Ovary (tissue), 10 donors: ENCODE measurements at places on chromosomes 6 and 20.

GRCh38 chr6:91299544-91300491 lies 712.9 kb upstream of the MAP3K7 start:
- peak; percentile 40 for DNase-seq

DNA sequence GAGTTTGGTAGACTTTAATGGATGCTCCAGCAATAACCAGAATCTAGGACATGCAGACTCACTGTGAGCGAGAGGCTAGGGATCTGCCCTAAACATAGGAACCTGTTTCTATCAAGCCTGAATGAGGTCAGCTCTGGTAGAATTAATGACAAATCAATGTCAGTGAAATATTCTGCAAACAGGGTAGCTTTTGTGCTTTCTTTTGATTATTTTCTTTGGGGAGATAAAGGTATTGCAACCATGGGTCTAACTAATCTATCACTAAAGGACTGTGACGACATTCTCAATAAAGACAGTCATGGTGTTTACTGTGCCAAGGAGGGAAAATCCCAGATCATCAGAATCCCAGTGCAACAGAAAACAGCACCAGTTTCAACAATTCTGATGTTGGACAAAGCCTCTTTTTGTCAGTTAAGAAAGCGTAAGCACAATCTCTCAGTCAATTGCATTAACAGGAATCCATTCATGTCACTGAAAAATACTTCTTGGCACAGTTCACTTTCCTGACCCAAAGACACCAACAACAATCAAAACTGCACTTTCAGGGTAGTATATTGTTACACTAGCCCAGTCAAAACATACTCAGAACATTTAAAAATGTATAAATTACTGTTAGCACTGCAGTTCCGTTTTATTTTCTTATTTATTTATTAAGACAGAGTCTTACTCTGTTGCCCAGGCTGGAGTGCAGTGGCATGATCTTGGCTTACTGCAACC lies 36.8 kb upstream of the SMIM29 start:
- DNase-seq, result no peak

GRCh38 chr20:32285082-32285620 lies 7.7 kb downstream of the KIF3B start:
- DNase-seq, result no peak

DNA sequence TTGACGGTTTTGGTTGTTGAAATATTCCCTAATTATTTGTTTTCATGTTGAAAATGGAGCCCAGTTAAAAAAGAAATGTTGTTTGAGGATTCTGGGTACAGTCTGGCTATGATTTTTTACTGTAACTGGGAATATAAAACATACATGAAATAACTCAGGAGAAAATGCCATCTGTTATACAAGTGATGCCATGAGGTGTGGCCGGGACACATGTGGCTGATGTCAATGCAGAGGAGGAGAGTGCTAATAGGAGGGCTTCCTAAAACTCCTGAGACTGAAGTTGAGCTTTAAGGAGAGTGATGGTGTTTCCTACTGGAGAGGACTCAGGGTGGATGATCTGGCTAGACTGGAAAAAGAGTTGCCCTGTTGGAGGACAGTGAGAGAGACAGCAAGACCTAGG lies 12.7 kb downstream of the SCAND1 start:
- no peak for DNase-seq
